Kidney epithelial cell (primary cell): ENCODE measurements at places on chromosomes 11 and 22. TPM values are rescaled to one million over a fixed set of nuclear protein-coding genes. Genes with fewer than 3 reads are reported as not detected.

The OR4D5 gene
- total RNA-seq: not detected in 2 replicates

The MTCH2 gene
- 112 and 131 TPM in 2 replicates for total RNA-seq

The FGF4 gene
- total RNA-seq: not detected in 2 replicates

The ARL2 gene
- total RNA-seq: 164 and 170 TPM in 2 replicates

The MOV10L1 gene
- 0.21 and 1.7 TPM in 2 replicates for total RNA-seq

The UBQLNL gene
- total RNA-seq: 0.21 TPM in 1 of 2 replicates, not detected in the other

The IFITM10 gene
- total RNA-seq: 0.14 and 1.1 TPM in 2 replicates

DNA sequence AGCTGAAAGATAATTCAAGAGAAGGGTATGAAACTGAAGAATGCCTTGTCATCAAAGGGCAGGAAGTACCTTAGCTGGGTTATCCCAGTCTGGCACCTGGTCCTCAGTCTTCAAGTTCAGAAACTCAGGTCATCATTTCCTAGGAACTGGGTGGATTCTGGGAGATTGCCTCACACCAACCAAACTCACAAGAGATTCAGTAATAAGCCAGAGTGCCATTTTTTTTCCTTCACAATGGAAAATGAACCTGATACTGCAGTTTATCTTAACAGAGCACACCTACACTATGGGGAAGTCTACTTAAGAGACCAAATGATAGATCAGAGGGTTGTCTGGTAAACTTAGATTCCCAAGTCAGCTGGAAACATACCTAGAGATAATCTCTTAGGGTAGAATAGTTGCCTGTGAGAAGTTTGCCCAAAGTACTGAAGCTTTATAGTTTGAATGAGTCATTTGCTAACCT, 3.8 kb upstream of the BUD13 start:
- no peak for DNase-seq

GRCh38 chr11:101914341-101914737, 471 bp upstream of the CEP126 start:
- DNase-seq: no peak

GRCh38 chr11:75408957-75409219, 9.6 kb downstream of the RPS3 start:
- DNase-seq: no peak

DNA sequence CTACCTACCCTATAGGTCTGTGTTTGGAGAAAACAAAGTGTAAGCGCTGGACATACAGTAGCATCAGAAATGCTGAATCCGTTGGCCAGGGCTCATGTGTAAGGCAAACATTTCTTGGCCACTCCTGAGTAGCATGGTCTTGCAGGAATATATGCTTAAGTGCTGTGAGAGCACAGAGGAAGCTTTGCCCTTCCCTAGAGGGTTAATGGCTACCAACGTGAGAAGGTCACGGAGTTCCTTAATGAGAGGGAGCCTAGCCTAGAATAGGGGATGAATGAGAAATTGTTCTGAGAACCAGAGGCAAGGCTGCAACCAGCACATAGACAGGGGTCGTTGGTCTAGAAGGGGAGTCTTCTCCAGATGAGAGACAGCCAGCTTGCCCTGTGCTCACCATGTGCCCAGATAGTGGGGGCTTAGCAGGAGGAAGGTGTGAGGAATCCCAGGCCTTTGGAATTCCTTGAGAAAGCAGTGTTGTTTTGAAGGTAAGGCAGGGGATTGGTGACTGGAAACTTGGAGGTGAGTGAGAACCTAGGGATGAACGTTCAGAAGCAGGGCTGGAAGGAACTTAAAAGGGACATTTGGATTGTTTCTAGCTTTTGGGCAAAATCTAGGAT, 29.5 kb downstream of the RCOR2 start:
- DNase-seq: no peak

DNA sequence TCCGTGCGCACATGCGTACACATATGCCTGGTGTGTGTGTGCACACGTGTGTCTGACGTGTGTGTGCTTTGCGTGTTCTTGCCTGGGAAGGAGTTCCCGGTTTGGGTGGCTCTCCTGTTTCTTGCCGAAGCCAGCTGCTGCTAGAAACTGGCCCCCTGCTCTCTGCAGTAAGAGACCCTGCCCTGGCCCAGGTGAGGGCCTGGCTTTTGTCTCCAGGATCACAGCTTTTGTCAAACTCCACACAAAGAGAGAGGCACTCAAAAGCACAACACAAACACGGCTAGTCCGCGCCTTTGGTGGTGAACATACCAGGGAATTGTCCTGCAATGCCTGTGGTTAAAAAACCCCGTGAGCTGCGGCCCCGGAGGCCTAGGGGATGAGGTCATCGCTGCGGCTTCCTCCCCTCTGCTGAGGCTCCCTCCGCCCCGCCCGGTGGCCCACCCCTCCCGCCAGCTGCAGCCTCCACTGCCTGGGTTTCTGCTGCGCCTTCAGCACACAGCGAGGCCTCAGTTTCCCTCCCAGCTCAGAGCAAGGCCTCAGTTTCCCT, 88.9 kb downstream of the KCNQ1 start:
- DNase-seq: peak; percentile 77

DNA sequence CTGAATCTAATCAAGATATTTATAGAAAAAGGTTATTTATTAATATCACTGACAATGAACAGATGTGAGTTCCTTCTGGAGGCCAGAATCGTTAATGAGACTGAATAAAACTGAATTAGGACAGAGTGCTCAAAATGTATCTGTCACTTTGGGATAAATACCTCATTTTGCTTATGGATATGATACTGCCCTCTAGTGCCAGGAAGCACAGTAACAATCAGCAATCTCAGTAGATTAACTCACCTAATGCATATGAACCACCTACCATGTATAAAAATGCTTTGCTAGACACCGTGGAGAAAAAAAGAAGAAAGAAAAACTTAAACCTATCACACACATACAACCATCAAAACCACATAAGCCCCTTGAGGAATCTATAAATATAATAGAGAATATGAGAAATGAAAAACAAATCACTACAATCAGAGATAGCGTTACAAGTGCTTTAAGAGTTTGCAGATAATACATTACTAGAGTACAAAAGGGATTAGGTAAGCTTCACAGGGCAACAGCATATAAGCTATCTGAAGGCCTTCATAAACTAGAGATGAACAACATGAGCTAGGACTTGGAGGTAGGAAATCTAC, 117.4 kb downstream of the SGSM3 start:
- DNase-seq: no peak

GRCh38 chr22:30307041-30307574, 17.8 kb upstream of the CASTOR1 start:
- DNase-seq: no peak

GRCh38 chr11:123091506-123091905, 29.6 kb upstream of the HSPA8 start:
- DNase-seq: no peak

- DNase-seq: no peak
These were observed 3.9 kb upstream of the BCL2L13 start for GRCh38 chr22:17634696-17635095.

GRCh38 chr22:27311698-27312550, 489.6 kb downstream of the MN1 start:
- DNase-seq: no peak
